ENCODE measurements at places on chromosomes 16 and 17. TPM values are rescaled to one million over a fixed set of nuclear protein-coding genes. Genes with fewer than 3 reads are reported as not detected.

The ATP2A1 gene
- 1.6 TPM for total RNA-seq

The OTOP3 gene
- not detected for total RNA-seq

The SLC47A1 gene
- total RNA-seq = 0.28 TPM

The NT5C3B gene
- 16.1 TPM for total RNA-seq

The HCRT gene
- not detected for total RNA-seq

The CIITA gene
- total RNA-seq = 48.5 TPM

The KRTAP16-1 gene
- 0.13 TPM for total RNA-seq

The UMOD gene
- total RNA-seq = not detected

The GNAO1 gene
- total RNA-seq = 1.8 TPM

The NPIPA8 gene
- total RNA-seq = not detected

The MARVELD3 gene
- total RNA-seq = 0.15 TPM

The SLC22A31 gene
- 0.23 TPM for total RNA-seq

The GAST gene
- not detected for total RNA-seq

The DYNLRB2 gene
- not detected for total RNA-seq

The SPNS3 gene
- total RNA-seq = 14.1 TPM

The GRIN2C gene
- total RNA-seq = 0.45 TPM

The CPHXL2 gene
- not detected for total RNA-seq

The CDH8 gene
- total RNA-seq = not detected

The GPR142 gene
- total RNA-seq = 0.15 TPM

The SLC16A3 gene
- 210 TPM for total RNA-seq

The DDX19B gene
- 33.2 TPM for total RNA-seq

The OR4D1 gene
- total RNA-seq = 0.83 TPM

The PPP1R27 gene
- total RNA-seq = not detected

The TPPP3 gene
- not detected for total RNA-seq

The DRC7 gene
- total RNA-seq = not detected

The RAMP2 gene
- total RNA-seq = not detected

The TMEM100 gene
- total RNA-seq = not detected

The RASL10B gene
- total RNA-seq = 0.08 TPM

The CACNA1H gene
- 0.83 TPM for total RNA-seq

The ABCA9 gene
- 0.05 TPM for total RNA-seq

The KIF2B gene
- total RNA-seq = not detected

The DHX40 gene
- total RNA-seq = 20.0 TPM

The HOXB8 gene
- not detected for total RNA-seq

The RNPS1 gene
- total RNA-seq = 218 TPM

The ASPA gene
- not detected for total RNA-seq
